Cerebellar nuclear complex (tissue), 1 donor: ENCODE measurements at places on chromosomes 13 and 19.

GRCh38 chr19:40413291-40413845 is at the start of gene PRX:
Gene PRX, minus strand, starts transcription at chr19:40413378. Its CDS starts 5,446 bp downstream, at chr19:40407932.
- no peak for DNase-seq

DNA sequence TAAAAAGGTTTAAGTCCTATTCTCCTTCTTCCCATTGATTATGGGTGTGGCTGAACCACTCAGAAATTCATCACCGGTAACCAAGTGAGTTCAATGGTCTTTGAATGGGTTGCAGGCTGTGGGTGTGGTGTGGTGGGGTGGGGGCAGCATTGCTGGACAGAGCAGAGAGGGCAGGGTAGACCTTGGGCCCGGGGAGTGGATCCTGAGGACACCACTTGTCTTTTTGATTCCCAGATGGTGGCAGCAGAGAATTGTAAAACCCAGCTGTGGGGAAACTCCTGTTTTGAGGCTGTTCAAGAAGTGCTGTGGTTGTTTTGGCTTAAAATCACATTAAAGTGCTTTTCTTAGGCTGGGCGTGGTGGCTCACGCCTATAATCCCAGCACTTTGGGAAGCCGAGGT is 45.8 kb upstream of the RGCC start:
- no peak for DNase-seq

DNA sequence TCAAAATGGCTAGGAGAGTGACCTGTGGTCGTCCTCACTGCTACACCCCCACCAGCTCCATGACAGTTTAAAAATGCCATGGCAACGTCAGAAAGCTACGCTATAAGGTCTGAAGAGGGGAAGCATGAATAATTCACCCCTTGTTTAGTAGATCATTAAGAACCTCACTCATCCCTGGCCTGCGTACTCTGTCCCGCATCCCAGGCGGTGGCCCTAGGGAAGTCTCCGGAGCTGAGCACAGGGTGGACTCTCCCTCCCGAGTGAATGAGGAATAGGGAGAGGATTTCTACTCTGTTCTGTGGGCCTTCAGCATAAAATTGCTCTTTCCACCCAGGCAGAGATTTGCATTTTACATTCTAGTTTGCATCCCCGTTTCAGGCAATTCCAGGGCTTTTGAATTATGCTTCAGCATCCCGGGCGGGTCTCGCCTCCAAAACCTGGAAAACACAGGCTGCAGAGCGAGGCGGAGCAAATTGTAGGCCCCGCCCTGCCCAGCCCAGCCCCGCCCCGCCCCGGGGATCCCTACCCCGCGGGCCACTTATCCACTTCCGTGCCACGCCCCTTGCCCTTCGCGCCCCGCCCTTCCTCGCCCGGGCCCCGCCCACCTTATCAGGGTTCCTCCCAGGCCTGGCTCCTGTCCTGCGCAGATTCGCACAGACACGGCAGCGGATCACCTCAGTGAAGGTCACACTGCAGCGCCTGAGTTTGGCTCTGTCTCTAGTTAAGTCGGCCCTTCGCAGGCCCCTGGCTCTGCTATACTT is 7.5 kb upstream of the ZNF525 start:
- no peak for DNase-seq

DNA sequence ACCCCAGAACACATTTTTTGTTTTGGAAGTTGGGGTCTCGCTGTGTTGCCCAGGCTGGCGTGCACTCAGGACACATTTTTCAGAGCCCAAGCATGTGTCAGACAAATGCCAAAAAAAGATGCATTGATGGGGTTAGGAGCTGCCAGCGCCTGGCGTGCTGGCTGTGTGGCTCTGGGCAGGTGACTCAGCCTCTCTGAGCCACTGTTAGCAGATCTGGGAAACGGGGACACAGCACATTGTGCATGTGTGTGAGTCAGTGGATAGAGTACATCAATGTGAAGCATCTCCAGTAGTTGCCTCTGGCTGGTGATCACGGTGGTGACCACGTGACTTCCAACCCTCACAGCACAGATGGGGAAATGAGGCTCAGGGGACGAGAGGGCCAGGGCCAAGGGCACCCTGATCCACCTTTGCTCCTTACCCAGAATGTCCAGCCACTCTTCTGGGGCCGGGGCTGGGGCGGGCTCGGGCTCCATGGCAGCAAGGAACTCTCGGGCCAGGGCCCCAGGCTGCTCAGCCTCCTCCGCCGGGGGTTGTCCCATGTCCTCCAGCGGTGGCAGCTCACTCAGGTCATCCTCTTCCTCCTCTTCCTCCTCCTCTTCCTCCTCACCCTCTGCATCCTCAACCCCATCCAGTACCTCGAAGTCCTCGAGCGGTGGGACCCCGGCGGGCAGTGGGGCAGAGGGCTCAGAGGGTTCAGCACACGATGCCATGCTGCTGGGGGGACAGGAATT is 1.9 kb downstream of the FKBP8 start:
- DNase-seq = no peak

GRCh38 chr13:80342471-80343371 is 1.8 kb upstream of the SPRY2 start:
- DNase-seq = peak; percentile 46

- DNase-seq = no peak
Measured at GRCh38 chr13:22964245-22964966, 216.4 kb upstream of the SGCG start.

DNA sequence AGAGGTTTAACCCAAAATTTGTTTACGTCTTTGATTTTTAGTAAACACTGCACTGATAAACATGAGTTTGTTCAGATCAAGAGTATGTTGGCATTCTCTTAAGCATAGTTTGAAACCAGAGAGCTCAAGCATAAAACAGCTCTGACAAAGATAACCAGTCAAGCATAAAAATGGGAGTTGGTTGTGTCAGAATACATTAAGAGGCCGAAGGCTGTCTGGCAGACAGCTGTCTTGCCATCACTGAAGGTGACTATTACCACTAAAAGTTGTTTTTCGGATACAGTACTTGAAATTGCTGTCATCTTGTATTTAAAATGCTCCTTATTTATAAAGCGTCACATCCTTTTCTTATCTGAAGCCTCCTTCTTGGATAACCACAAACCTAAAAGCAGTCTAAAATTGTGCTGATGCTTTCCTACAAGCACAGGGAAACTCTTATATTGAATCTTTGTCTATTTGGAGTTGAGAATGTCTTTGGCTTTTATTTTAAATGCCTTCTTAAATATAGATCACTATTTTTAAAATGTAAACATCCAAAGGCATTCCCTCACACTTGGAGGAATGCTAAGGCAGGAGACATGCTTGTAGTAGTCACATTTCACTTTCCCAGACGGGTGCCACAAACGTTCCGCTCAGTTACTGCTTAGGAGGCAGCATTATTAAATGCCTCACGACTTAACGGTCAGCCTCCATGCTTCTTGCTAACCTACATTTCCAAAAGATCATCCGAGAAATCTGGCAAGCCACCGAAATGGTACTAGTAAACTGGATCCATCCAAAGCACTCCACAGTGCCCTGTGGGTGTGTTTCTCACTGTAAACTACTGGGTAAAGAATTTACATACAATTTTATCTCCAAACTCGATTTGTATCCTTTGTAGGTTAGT is 1.5 kb downstream of the SMAD9 start:
- no peak for DNase-seq

DNA sequence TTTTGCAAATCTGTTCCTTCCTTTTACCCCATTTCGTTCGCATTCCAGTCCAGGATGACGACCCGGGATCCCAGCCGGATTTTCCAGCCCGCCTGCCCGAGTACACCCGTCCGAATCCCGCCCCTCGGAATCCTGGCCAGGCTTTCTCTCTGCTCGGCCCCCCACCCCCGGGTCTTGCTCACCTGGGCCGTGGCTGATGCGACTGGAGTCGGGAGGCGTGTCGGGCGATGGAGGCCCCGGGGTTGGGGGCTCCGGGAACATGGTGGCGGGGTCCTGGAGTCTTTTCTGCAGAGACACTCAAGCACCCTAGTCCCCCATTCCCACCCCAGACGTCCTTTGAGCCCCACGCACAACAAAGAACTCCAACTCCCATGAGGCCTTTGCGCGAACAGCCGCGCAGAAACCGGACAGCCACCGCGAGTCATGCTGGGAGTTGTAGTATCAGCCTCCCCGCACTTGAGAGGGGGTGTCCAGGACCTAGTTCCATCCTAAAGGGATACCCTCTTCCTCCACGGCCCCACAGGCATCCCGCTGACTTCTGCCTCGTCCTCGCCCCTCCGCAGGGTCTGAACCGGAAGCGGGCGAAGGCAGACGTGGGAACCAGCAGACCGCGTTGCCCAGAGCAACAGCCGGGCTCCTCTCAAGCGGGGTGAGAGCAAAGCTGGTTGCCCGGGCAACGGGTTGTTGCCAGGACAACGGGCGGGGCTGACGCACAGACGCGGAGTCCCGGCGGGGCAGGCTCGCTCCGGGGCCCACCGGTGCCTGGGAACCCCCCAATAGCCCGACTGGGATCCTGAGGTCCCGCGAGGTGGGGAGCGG is 1.1 kb downstream of the SYT5 start:
- DNase-seq = peak; percentile 81

GRCh38 chr19:48466561-48467325 is 2.4 kb upstream of the CYTH2 start:
- no peak for DNase-seq

- DNase-seq = no peak
Measured at GRCh38 chr13:23460309-23460708, 26.8 kb upstream of the SACS start.

- DNase-seq = no peak
Measured at GRCh38 chr19:15235781-15236180, 3.5 kb upstream of the EPHX3 start.

- DNase-seq = peak; percentile 1
Measured at GRCh38 chr19:12723641-12724426, at the start of gene TNPO2. Gene TNPO2, minus strand, starts transcription at chr19:12723932. Its CDS starts 2,955 bp downstream, at chr19:12720977.

DNA sequence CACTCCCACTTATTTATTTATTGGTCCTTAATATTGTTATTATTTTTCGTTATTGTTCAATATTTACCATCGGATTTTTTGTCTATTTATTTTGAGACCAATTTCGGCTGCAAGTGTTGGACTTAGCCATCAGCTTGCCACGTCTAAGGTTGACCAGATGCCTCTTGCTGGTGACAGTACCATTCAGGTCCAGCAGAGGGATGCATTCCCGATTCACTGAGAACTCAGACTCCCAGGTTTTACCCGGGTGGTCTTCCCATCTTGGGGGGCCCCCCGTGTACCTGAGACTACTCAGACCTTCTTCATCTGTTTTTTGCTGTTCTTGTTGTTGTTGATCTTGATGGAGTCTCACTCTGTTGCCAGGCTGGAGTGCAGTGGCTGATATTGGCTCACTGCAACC is 1435.2 kb downstream of the UQCRFS1 start:
- no peak for DNase-seq

GRCh38 chr19:926323-926588 is 421 bp downstream of the ARID3A start:
- DNase-seq = no peak

DNA sequence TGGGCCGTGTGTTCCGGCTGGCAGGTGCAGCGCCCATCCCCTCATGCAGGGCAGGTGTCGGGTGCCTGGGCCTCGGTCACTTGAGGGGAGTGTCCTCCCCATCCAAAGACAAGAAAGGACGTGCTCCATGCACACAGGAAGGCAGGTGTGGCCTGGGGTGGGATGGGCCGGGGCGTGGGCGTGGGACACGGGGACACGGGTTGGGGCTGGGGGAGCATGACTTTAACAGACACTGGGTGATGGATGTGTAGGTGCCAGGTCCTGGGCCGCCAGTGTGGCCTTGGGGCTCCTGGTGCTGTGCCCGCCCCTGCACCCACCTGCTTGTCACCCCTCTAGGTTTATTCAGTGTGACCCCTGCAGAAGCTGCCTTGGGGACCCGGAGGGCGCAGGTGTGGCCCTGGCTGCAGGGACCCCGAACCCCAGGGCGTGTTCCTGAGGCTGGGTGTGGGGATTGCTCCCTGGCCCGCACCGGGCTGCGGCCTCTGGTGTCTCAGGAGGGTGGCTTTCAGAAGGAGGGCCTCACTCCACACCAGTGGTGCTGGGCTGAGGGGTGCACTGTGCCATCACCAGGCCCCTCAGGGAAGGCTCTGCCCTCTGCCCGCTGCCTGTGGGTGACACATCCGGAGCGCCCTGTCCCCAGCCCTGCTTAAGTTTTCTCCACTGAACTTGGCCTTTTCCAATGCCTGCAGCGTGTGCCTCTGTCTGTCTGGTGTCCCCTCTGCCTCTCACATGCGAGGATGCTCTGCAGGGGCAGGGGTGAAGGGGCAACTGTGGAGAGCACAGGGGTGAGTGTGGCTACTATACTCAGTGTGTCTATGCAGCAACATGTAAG is 5.2 kb downstream of the TMEM255B start:
- no peak for DNase-seq

- no peak for DNase-seq
Measured at GRCh38 chr19:58552655-58553054, 2.2 kb downstream of the CHMP2A start.

DNA sequence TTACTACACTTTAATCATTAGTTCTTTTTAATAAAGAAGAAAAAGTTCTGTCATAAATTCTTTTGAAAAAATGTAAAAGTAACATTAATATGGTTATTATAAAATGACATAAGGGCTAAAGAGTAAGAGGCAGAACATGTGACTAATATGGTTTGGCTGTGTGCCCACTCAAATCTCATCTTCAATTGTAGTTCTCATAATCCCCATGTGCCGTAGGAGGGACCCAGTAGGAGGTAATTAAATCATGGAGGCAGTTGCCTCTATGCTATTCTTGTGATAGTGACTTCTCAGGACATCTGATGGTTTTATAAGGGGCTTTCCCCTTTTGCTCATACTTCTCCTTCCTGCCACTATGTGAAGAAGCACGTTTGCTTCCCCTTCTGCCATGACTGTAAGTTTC is 104.5 kb downstream of the UGGT2 start:
- DNase-seq = no peak

DNA sequence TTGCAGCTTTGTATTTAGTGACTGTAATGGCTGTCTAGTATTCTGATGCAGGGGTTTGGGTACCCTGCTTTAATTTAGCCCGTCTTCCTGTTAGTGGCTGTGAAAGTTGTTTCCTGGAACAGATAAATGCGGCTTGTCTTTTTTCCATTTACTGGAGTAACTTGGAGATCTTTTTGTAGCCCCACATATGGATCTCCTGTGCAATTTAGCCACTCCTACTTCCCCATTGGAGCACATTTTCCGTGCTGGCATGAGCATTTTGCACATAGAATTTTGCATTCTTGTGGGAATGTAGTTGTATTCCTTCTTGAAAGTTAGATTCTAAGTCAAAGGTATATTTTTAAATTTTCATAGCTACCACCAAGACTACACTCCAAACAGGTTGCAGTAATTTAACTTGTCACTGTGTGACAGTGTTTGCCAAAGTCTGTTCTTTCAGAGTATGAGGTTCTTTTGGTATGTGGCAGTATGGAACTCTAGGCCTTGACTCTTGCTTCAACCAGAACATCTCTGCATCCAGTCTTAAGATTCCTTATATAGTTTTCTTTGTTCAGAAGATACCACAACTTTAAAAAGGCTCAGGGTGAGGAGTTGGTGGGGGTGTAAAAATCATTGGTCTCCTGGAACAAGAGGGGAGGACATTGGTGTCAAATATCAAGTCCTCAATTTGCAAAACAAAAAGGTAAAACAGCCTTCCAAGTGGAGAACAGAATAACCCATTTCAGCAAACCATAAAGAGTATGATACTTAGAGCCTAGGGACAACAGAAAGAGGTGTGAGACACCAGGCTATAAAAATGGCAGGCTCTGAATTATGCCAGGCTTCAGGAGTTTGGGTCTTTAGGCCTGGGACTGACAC is 21.1 kb upstream of the CCDC97 start:
- no peak for DNase-seq

GRCh38 chr13:102830646-102831045 is 15.2 kb upstream of the ERCC5 start:
- DNase-seq = no peak
